ENCODE measurements at places on chromosomes 3 and 15.

GRCh38 chr3:187112934-187113793 lies 26.1 kb downstream of the RPL39L start:
- DNase-seq: no peak

DNA sequence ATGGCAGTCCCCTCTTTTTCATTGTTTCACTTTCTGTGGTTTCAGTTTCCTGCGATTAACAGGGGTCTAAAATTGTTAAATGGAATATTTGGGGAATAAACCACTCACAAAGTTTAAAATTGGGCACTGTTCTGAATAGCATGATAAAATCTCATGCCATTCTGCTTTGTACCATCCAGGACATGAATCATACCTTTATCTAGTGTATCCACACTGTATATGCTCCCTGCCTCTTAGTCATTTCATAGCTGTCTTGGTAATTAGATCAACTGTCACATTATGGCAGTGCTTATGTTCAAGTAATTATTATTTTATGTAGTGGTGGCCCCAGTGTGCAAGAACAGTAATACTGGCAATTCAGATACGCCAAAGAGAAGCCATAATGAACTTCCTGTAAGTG lies 734.5 kb downstream of the ZPLD1 start:
- no peak for DNase-seq

GRCh38 chr15:66658044-66658443 lies 44.0 kb upstream of the SMAD6 start:
- no peak for DNase-seq

DNA sequence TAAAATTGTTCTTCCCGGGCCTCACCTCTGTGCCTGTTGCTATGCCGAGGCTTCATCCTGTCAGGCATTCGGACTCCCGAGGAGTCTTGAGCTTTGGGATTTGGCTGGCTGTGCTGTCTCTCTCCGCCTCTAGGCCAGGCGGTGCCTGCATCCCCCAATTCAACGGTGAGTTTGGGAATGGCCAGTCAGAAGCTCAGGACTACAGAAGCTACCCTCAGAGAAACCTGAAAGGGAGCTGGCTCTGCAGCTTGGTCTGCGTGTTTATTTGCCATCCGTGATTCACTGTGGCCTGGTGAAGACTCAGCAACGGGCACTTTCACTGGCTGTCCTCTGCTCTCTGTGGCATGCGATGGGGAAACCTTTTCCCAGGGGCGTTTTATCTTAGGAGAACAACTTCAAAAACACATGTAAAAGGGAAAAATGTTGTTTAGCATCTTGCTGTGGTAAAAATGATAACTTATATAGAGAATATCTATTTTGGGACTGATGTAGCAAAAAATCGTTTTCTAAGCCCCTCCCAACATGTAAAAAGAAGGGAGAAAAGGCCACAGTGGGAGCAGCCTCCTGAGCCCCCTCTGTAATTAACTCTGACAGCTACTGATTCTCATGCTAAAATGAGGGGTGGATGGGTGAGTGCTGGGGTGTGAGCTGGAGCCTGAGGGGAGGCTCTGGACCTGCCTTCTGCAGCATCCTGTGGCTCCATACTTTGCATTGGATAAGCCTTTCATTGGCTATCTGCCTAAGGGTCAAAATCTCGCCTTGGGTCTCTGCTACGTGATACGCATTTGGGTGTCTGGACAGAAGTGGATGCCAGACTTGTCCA lies 103.4 kb upstream of the KLHL25 start:
- no peak for DNase-seq

GRCh38 chr3:160684368-160684740 lies 7.4 kb downstream of the ARL14 start:
- no peak for DNase-seq

GRCh38 chr3:13054341-13055285 lies 18.6 kb downstream of the IQSEC1 start:
- DNase-seq: peak; percentile 73

- DNase-seq: no peak
Observed at GRCh38 chr3:194939532-194939909, 253.8 kb downstream of the FAM43A start.

DNA sequence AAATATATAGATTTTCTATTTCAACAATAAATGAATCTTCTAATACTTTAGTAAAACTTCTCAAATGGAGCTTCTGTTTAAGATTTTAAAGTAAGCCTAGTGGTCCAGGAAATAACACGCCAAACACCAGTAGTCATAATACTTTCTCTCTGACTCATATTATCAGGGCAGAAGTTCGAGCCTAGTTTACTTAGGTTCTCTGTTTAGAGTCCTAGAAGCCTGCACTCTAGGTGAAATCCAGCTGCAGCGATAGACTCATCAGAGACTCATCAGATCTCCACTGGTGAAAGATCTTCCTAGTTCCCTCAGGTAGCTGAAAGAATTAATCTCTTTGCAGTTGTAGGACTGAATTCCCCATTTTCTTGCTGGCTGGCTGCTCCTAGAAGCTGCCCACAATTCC lies 552.5 kb upstream of the ROBO2 start:
- no peak for DNase-seq

DNA sequence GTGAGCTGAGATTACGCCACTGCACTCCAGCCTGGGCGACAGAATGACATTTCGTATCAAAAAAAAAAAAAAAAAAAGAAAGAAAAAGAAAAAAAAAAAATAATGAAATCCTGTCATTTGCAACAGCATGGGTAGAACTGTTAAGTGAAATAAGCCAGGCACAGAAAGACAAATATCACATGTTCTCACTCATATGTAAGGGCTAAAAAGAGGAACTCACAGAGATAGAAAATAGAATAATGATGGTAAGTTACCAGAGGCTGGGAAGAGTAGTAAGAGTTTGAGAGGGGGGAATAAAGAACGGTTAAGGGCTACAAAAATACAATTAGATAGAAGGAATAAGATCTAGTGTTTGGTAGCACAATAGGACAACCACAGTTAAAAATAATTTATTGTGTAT lies 19.7 kb downstream of the DENND6A start:
- no peak for DNase-seq

- DNase-seq: no peak
Observed at GRCh38 chr3:55702822-55703221, 215.7 kb upstream of the WNT5A start.

- DNase-seq: no peak
Observed at GRCh38 chr3:16496408-16497222, 16.9 kb downstream of the RFTN1 start.

DNA sequence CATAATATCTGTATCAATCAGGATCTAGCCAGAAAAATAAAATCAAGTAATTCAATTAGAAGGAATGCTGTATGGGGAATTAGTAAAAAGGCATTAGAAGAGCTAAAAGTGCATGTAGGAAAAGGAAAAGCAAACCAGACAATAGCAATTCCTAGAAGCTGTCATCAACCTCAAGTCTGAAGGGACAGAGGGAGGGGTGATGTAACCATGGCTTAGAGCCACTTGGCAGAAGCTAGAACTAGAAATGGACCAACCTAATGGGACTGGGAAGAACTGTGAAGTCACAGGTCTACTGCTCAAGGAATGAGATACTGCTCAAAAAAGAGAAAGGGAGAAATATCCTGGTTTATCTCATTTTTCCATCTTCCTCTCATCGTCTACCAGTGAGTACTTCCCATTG lies 590.7 kb upstream of the SGO1 start:
- peak; percentile 60 for DNase-seq

- no peak for DNase-seq
Observed at GRCh38 chr15:38883987-38884386, 319.4 kb upstream of the RASGRP1 start.
